ENCODE measurements at places on chromosomes 6 and 20. TPM values are rescaled to one million over a fixed set of nuclear protein-coding genes. Genes with fewer than 3 reads are reported as not detected.

SERPINB6 gene
- 83.9 TPM for total RNA-seq

MYL9 gene
- 25.4 TPM for total RNA-seq

CAP2 gene
- 8.6 TPM for total RNA-seq

FUT9 gene
- total RNA-seq, result not detected

RGL2 gene
- 22.8 TPM for total RNA-seq

CTSZ gene
- 128 TPM for total RNA-seq

RAET1L gene
- total RNA-seq, result not detected

GRCh38 chr6:163419413-163420288 is 5.1 kb downstream of the QKI start:
- DNase-seq, result peak; percentile 53

DNA sequence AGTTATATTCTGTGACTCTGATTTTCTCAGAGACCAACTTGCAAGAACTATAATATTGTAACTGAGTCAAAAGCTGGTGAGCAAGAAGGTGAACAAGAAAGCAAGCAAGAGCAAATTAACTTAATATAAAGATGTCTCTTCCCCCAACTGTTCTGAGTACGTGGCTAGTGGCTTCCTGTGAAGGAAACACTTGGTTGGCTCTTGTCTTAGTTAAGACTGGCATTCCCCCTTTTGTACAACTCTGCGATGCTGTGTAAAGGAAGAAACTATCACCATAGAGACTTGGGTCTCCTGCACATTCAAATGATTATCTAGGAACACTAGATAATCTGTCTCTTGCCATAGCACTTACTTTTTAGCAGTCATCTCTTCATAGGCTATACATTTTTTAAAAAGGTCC is 47.3 kb upstream of the TNFAIP3 start:
- no peak for DNase-seq

- peak; percentile 80 for DNase-seq
Measured at GRCh38 chr20:17898548-17898994, 70.0 kb downstream of the SNX5 start.

GRCh38 chr6:45572833-45573232 is 195.1 kb upstream of the SUPT3H start:
- DNase-seq, result no peak

- peak; percentile 75 for DNase-seq
Measured at GRCh38 chr6:53982366-53983050, 128.7 kb upstream of the MLIP start.

DNA sequence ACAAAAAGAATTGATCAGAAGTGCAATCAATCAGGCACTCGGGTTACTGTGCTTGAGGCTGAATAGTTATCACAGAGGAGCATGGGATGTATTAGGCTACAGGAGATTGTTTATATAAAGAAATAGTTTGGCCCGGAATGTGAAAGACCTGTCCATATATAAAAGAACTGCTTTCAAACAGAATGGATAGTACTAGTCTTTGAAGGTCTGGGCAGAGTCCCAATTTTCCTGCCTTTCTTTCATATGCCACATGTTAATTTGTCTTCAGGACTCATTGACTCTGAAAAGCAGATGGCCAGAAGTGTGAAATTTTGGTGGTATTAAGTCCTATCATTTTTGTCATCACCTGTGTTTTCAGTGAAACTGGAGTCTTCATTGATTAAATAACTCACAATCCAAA is 314.5 kb downstream of the EYA4 start:
- DNase-seq, result no peak

- DNase-seq, result no peak
Measured at GRCh38 chr6:63188828-63189227, 22.4 kb upstream of the FKBP1C start.

DNA sequence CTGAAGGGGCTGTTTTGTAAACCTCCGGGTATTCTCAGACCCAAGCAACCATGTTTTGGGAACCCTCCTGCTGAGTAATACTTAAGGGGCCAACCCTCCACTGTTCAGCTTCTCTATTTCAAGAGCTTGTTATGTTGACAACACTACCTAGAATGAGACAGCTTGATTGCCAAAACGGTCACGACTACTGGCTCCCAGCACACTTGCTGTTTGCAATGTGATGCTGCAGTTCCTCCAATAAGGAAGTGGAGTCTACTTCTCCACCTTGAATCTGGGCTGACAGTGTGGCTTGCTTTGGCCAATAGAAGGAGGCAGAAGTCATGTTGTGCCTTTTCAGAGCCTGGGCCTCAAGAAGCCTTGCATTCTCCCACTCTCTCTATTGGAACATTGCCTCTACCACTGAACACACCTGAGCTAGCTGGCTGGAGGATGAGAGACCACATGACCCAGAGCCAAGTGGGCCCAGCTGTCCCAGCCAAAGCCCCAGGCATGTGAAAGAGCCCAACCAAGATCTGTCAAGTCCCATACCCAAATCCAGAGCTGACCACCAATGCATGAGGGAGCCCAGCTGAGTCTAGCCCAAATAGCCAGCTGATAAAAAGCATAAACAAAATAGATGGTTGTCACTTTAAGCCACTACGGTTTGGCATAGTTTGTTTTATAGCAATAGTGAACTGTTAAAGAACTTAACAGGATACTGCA is 108.0 kb downstream of the PRND start:
- no peak for DNase-seq

DNA sequence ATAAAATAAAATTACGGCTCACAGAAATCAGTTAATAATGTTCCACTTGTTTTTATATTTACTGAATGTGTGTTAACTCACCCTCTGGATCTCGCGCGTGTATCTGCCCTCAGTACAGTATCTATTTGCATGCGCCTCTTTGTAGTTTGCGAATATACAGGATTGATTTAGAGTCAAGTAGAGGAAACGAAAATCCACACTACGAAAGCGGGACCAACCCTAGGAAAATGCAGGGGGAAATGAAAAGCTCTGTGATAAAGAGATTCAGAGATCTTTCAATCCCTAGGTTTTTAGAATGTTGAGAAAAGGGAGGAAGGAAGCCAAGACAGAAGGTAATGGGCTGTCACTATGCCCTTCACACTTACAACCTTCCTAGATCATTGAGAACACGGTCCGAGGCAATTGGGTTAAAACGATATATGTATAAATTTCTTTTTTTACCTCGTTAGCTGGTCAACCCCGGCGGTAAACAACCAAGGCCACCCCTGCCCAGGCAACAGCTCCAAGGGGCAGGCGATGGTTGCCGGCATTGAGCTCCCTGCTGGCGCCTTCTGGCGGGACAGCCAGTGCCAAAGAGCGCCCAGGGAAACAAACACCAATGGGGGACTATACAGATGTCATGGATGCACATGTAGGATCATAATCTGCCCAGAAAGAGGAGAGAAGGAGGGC is 792 bp upstream of the FUT9 start:
- DNase-seq, result no peak

GRCh38 chr6:11206576-11206975 is 25.9 kb downstream of the NEDD9 start:
- DNase-seq, result peak; percentile 74

DNA sequence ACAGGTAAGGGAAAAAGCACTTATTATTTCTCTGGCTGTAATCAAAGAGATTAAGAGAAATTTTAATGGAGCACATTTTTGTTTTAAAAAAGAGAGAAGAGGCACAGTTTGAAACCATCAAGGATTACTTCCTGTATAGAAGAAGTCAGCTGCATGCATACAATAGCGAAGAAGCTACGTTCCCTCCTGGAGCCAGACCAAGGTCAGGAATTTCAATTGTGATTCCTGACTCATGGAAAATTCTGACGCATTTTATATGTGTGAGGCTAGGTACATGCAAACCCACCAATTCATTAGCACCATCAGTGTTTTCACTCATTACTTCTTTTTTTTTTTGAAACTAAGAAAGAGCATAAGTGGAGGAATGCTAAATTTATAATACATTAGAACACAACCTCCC is 232.7 kb upstream of the SGK1 start:
- DNase-seq, result peak; percentile 92

DNA sequence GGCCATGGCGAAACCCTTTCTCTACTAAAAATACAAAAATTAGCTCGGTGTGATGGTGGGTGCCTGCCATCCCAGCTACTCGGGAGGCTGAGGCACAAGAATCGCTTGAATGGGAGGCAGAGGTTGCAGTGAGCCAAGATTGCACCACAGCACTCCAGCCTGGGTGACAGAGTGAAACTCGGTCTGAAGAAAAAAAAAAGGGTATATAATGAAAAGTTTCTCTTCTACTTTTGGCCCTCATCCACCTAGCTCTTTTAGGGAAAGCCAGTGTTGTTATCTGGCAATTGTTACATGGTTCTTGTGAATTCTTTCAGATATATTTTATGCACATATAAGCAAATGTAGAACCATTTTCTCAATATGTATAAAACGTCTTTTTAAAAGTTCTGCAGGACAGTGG is 19.0 kb downstream of the KIF3B start:
- peak; percentile 54 for DNase-seq

DNA sequence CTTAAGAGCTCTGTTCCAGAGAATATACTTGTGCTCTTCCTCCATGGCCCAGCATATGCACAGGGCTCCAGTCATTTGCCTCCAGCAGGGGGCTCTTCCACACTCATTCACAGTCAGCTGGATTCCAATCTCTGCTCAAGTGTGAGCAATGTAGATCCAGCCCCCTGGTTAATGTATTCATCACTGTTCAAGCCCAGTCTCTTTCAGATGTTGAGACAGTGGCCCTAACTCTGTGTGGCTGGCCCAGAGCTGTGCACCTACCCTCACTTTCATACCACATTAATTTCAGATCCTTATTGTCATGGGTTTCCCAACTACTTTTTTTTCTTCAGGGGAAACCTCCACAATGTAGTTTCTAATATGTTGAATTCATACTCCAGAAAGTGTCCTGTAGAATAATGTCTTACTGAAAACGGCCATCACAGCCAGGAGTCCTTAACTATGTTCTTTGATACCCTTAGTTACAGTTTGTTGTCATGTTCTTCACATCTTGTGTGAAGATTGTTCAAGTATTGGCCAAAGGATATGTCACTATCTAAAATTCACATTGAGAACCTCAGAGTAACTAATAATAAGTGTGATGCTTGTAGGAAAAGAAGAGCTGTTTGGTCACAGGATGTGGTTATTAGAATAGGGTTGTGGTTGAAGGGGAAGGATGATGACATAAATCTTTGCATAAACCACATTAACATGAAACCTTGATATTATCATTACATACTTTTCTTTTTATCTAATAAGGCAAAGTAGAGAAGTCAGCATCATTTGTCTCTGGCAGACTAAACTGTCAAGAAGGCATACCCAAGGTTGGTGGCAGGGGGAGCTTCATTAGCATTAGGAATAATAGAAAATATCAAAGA is 14.4 kb upstream of the HLA-DQA1 start:
- peak; percentile 3 for DNase-seq

DNA sequence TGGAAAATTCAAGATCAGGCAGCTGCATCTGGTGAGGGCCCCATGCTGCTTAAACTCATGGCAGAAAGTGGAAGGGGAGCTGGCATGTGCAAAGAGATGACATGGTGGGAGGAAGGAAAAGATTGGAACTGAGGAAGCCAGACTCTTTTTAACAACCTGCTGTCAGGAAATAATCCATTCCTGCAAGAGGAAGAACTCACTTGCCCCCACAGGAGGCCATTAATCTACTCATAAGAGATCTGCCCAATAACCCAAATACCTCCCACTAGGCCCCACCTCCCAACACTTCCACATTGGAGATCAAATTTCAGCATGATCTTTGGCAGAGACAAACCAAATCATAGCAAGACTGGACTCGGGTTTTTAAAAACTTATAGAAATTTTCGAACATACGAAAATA is 200.5 kb upstream of the KCNQ5 start:
- no peak for DNase-seq

DNA sequence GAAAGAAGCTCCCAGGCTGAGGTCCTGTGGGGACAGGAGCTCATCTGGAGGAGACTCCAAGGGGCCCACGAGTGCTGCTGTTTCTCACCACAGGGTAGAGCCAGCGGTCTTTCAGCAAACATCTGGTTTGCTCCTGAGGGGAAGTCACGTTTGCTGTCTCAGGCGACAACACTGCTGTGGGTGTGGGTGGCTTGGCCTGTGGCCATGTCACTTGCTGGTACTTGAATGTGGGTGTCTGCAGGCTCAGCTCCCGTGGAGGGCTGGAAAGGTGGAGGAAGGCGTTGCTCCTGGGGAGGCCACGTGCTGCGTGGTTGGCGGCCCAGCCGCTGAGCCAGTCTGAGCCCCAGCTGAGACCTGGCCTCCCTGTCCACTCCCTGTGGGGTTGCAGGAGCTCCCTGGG is 52.8 kb upstream of the MPC1 start:
- DNase-seq, result no peak

- no peak for DNase-seq
Measured at GRCh38 chr20:4937407-4938319, 63.6 kb downstream of the SLC23A2 start.

DNA sequence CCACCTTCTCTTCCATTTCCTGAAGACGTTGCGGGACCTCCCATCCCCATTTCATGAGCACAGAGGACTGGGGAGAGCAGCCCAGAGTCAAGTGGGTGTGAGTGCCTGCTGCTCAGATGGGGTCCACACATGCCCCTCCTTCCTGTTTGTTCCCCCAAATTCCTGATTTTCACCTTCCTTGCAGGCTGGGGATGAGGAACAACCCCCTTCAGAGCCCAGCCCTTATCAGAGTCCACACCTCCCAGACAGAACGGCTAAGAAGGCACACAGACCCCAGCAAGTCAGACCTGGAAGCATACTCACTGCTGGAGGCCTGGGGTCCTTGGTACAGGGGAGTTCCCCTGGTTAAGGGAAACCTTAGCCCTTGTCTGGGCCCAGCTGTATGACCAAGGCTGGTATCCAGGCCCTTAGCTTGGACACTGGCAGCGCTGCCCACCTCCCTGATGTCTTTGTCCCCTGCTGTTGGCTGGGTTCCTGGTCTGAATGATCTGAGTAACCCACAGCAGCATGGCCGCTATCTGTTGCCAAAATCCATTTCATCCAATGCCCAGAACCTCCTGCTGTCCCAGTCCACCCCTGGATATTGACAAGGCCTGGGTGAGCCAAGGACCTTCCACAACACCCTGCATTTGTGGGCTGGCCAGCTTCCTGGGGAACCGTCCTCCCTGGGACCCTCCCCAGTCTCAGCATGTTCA is 230.9 kb downstream of the SYNDIG1 start:
- no peak for DNase-seq

DNA sequence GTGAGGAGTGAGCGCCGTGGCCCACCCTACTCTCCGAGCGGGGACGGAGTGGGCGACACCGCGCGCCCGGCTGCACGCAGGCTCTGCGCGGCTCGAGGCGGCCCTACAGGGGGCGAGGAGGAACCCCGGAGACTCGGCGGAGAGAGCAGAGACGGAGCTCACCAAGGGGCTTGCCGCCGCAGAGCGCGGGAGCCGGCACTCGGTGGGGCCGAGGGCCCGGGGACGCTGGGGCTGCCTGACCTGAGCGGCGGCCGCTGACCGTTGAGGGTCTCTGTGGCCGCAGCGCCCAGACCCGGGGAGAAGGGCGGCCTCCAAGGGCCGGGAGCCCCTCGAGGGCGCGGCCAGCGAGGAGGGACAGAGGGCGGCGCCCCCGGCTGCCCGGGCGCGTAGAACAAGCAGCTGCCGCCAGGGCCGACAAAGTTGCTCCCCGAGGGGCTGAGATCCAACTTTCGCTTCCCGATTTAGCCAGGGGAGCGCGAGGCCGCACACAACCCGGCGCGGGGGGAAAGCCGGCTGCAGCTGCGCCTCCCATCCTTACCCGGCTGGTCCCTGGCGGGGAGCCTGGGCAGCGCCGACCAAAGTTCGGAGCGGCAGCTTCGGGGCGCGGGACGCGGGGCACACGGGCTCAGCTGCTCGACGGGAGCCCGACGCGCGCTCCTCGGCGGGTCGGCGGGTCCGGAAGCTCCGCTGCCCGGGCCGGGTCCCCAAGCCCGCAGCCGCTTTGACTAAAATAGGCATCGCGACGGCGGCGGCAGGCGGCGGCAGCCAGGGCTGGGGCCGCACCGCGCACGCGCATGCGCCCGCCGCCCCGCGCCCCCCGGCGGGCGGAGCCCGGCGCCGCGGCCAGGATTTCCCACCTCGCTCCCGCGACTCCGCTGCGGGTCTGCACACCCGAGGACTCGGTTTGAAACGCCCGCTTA is 43.1 kb downstream of the POPDC3 start:
- DNase-seq, result peak; percentile 60

GRCh38 chr20:60986506-60987156 is 265.4 kb upstream of the CDH4 start:
- no peak for DNase-seq
